ENCODE measurements at places on chromosomes 16 and 17.
A peak's percentile ranks its signal among the peaks of the same experiment; 100 is the strongest.

DNA sequence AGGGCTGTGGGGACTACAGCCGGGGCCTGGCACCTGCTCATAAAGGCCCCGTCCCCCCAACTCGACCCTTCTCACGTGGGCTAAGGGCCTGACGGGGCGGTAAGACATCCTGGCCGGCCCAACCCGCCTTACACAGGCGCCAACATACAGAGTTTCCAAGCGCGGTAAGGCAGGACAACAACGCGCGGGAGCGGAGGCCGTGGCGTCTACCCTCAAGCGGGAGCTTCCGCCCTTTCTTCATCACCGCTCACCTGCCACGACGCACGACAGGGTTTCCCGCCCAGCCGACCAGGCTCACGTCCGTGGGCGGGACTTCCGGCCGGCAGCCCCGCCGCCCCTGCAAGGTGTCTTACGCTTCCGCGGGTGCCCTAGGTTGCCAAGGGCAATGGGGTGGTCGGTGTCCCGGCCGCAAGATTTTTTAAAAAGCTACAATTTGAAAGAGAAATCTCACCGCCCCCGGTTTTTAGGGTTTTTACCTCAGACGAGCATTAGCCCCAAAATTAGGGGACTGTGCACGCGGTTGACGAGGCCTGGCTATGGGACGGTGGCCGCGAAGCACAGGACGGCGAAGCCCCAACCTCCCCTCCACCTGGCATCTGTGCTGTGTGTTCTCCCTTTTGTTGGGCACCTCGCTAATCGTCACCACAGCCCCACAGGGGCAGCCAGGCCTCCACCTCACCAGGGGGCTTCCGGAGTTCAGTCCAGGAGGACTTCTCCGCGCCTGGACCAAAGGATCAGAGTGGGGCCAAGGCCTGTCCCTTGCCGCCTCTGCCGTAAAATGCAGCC lies at the start of gene TERB1:
TERB1 (minus strand) TSS at position 265 of the 786 bp plus-strand sequence. CDS start 4,786 bp downstream, outside the sequence.
- no peak for DNase-seq

DNA sequence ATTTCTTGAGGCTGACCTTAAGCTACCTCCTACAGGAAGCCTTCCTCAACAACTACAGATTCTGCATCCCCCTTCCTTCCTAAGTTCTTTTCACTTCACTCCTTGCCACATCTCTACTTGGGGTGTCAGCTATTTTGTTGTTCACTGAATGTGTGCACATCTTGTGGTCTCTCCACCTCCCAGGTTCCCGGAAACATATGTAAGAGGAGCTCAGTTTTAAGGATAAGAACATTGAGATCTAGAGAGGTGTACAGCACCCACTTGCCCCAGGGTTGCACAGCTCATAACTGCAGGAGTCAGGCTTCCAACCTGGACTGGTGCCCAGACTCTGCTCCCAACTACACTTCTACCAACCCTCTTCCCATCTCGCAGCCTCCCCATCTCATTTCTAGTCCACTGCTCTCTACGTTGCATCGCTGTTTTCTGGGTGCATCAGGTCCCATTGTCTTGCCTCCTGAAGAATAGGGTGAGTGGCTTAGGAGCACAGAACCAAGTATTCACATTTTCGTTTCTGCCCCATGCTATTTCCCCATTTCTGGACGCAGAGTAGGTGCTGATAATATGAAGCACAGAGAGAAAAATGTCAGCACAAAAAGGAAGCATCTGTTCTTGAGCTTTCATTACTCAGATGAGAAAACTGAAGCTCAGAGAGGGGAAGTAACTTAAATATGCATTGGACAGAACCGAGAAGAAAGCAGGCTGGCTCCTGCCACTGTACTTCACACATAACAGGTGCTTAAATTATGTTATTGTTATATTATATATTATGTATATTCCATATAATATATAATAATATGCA lies 292.0 kb upstream of the CCL2 start:
- DNase-seq, result no peak

DNA sequence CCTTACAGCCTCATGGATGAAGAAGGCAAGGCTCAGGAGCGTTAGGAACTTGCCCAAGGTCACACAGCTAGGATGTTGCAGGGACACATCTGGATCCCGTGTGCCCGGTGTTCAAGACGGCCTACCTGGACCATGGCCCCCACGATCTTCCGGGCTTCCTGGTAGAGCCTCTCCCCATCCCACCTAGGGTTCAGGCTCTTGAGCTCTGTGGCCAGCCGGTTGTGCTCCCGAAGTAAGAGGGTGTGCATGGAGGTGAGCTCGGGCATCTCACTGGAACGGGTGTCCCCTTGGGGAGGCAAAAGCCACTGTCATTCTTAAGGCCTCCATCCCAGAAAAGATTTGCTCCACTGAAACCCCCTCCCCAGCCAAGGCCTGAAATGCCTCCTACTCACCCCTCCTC lies 5.3 kb downstream of the MPO start:
- DNase-seq, result no peak

GRCh38 chr16:81318711-81319110 lies 3.9 kb downstream of the GAN start:
- DNase-seq, result no peak

DNA sequence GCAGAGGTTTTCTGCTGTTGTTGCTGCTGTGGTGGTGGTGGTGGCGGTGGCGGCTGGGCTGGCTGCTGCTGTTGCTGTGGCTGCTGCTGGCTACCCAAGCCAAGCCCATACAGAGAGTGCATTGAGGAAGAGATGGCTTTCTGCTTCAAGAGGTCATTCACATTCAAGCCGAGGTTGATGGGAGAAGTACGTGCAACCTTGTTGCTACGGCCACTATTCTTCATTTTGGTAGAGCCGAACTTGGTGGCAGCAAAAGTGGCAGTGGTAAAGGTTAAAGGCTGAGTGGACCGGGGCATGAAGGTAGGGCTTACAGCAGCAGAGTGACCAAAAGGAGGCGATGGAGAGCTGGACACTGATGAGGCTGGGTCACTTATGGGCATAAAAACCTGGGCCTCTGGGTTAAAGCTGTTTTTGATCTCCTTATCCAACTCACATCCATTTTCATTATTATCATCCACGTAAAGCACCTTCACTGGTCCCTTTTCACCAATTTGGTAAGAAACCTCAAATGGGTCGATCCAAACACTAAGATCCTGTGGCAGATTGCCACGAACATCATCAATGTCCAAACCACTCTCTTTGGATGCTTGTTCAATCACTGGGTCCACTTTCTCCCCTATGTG lies 2.8 kb downstream of the TOB1 start:
- DNase-seq, result no peak

DNA sequence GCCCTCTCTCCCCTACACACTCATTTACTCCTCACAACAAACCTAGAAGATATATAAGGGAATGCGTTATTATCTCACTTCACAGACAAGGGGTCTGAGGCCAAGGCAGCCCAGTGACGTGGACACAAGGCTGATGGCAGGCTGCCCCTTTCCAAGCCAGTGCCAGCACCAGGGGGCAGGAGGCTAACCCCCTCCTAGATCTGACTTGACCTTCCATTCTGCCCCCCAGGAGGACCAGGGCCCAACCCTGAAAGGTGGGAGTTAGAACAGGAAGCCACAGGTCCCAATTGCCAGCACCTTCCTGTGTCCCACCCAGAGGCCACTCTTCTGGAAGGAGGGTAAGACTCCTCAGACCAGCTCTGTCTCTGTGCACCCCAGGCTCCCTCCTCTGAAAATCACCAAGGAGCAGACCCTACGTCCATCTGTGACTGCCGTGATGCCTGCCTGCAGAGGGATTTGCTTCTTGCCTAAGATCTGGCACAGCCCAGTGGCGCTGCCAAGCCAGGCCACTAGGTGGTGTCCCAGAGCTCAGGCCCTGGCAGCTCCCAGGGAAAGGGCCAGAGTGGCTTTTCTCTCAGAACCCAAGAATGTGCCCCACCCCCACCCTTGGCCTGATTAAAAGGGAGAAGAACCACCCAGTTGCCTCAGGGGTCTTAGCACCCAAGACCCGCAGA lies 42.4 kb upstream of the MRPS23 start:
- peak; percentile 78 for DNase-seq

DNA sequence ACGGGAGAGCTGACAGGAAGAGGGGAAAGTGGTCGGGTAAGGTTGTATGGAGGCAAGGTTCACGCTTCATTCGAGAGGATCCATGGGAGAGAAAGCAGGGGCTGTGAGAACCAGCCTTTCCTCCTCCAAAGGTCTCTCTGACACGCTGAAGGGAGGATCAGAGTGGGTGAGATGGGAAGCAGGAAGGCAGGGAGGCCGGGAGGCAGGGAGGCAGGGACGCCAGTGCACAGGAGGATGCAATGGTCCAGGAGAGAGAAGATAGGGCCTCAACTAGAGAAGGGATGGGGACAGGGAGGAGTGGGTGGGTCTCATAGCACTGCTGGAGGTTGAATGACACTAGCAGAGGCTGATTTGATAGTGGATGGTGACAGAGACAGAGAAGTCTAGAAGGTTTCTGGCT lies 54.1 kb downstream of the PIMREG start:
- no peak for DNase-seq

- DNase-seq, result no peak
Observed at GRCh38 chr16:9372934-9373890, 281.8 kb downstream of the HAPSTR1 start.

GRCh38 chr17:56641894-56642293 lies 48.4 kb downstream of the NOG start:
- DNase-seq, result no peak

DNA sequence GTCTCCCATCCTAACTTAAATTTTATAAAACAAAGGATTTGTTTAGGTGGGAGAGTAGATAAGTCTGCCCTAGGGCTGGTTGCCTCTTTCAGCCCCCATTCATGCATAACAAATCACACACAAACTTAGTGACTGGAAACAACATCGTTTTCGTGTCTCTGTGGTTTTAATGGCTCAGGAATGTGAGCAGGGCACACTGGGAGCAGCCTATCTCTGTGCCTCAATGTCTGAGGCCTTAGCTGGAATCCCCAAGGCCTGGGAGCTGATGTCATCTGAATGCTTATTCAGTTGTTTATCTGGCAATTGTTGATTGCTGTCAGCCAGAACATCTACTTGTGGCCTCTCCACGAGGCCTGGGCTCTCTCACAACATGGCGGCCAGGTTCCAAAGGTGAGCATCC lies 101.9 kb upstream of the HSBP1 start:
- no peak for DNase-seq

DNA sequence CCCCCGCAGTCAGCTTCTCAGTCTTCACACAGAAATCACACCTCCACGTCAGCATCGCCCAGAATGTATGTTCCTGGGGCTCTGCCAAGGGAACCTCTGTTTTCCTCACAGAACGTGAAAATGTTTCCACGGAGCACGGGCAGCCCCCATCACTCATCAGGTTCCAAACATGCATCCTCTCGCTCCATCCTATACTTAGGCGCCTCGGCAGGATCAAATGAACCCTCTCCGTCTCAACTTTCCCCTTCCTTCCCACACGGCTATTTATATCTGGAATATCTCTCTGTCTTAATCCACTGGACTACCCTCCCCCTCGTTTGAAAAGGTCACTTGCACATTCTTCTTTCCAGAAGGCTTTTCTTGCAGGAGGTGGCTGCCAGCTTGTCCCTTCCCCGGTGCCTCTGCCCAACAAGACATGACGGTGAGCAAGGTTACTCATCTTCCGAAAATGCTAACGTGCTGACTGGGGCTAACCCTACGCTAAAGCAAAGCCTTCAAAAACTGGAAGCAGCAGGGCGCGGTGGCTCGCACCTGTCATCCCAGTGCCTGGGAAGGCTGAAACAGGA lies 21.6 kb downstream of the NXN start:
- no peak for DNase-seq

GRCh38 chr16:57614944-57615343 lies 13.5 kb upstream of the ADGRG1 start:
- no peak for DNase-seq

DNA sequence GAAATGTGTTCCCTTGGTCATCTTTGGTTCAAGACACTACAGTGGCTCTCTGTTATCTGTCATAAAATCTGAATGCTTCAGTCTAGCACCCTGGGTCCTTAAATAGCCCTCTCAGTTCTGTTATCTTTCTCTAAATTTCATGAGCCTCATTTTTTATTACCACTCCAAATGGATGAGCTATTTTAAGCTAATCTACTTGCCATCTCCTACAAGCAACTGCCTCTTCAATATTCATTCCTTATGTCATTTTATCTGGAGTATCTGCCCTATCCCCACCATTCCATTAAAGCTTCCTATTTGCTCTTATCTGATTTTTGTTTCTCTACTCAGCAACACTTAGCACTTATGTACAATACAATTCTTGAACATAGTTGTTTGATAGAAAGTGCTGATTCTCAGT lies 28.0 kb upstream of the EVI2A start:
- no peak for DNase-seq

DNA sequence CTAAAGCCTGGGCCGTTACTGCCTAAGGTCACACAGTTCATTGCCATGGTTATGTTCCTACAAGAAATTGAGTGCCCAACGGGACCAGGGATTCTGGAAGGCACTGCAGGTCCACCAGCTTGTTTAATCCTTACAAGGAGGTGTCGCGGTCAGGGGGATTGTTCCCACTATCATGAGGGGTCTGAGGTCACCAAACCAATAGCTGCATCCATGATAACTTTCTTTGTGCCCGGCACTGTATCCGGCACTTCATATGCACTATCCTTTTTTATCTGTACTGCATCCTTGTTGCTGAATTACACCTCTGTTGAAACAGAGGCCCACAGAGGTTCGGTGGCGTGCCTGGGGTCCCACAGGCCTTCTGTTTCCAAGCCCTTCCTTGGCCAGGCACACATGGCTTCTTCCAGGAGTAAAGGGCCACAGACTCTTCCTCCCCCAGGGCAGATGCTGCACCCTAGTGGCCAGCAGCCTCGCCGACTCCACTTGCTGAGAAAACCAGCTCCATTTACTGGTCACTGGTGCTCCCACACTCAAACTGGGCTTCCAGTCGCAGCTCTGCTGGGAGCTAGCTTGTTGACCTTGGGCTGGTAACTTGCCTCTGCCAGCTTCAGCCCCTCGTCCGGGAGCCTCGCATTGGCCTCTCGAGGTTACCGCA lies 82.0 kb upstream of the PLCG2 start:
- DNase-seq, result peak; percentile 80

GRCh38 chr17:31609996-31610910 lies 218.8 kb downstream of the RAB11FIP4 start:
- no peak for DNase-seq

DNA sequence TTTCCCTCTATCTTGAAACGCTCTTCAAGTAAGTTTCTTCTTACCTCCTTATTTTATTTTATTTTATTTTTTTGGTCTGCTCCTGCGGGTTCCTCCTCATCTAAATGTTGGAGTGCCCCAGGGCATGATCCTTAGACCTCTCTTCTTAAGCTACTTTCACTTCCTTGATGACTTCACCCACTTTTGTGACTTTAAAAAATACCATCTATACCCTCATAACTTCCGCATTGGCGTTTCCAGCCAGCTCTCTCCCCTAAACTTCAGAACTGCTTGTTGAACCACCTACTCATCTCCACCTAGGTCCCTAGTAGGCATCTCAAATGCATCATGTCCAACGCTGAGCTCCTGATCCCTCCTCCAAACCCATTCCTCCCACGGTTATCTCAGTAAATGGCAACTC lies 51.4 kb upstream of the NFAT5 start:
- DNase-seq, result no peak

- no peak for DNase-seq
Observed at GRCh38 chr17:72407931-72408330, 287.1 kb downstream of the SOX9 start.

Measured in Peyer's patch (tissue), 4 donors.